ENCODE measurements at places on chromosomes 6 and 20. TPM values are rescaled to one million over a fixed set of nuclear protein-coding genes. Genes with fewer than 3 reads are reported as not detected.

GRCh38 chr6:130293800-130294199 lies 71.0 kb upstream of the SAMD3 start:
- DNase-seq, result peak; percentile 17

C20orf202 gene
- not detected for total RNA-seq

- DNase-seq, result no peak
Measured at GRCh38 chr6:150566486-150566885, 33.2 kb upstream of the PLEKHG1 start.

GRCh38 chr20:25062841-25063240 lies 4.9 kb upstream of the ACSS1 start:
- DNase-seq, result no peak

LHFPL5 gene
- total RNA-seq, result not detected

SLC22A1 gene
- total RNA-seq, result 0.49 TPM

MTHFD1L gene
- 102 TPM for total RNA-seq

DNA sequence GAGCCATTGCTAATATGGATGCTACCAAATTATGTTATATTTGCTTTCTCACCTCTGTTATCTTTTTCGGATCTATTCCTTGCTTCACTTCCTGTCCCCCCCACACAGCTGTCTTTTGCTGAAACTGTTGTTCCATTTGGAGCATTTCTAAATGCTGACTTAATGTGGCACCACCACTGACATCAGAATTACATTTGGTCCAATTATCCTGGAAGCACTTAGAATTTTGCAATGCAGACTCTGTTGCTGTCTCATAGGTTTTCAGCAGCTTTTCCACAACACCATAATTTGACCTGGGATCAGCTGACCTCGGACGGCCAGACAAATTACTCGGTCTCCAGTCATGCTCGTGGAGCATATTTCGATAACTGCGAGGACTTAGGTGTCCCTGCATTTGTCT lies 12.8 kb downstream of the KIAA0408 start:
- DNase-seq, result no peak

- DNase-seq, result no peak
Measured at GRCh38 chr20:4894409-4894808, 106.9 kb downstream of the SLC23A2 start.

DNA sequence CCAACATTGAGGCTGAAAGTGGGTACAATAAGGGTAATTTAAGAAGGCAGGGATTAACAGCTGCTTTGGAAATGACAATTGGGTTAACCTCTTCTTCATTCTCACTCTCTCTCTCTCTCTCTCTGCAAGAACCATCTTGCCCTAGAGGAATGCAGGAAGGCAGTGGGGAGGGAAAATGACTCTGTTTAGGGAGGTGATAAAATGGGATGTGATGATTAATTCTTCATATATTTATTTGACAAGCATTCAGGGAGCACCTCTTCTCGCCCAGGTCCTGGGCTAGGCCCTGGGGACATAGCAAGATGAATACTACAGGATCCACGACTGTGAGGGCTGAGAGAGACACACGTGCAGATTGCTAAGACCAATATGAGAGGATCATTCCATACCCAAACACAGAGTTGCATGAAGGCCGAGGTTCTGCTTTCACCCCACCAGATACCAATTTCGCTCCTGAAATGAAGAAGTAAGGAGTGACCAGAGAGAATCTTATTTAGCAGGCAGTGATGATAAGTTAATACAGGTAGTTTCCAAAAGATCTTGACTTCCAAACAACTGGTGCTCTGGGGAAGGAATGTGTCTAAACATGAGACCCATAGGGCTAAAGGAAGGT lies 13.3 kb upstream of the PTPN1 start:
- DNase-seq, result no peak

DNA sequence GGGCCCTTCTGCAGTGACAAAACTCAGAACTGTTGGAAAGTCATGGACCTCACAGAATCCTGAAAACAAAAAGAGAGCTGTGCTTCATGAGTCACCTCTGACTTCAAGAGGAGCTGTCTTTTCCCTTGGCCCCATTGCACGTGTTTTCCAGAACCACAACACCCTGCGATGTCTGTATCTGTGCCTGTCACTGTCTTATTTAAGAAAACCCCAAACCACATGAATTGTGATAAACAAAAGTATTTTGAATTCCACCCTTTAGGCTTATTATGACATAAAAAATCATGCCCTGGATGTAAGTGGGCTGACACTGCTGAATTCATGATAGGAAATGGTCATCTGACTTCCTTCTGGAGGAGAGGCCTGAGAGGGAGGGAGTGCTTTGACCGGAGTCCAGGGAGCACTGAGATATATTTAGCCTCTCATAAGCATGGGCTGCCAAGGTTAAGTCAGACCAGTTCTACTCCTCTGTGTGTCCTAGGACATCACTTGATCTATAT lies 96.4 kb upstream of the DUSP22 start:
- DNase-seq, result peak; percentile 74

GRCh38 chr20:63027922-63028389 lies 21.2 kb upstream of the BHLHE23 start:
- DNase-seq, result peak; percentile 37

MUC22 gene
- total RNA-seq, result not detected

- no peak for DNase-seq
Measured at GRCh38 chr6:98844244-98845210, 10.2 kb downstream of the POU3F2 start.

LY6G6F gene
- total RNA-seq, result not detected

SCAF8 gene
- 39.8 TPM for total RNA-seq

DTD1 gene
- total RNA-seq, result 60.2 TPM

HFE gene
- 0.37 TPM for total RNA-seq

GRCh38 chr6:3226481-3227362 lies 731 bp downstream of the TUBB2B start:
- no peak for DNase-seq

DNA sequence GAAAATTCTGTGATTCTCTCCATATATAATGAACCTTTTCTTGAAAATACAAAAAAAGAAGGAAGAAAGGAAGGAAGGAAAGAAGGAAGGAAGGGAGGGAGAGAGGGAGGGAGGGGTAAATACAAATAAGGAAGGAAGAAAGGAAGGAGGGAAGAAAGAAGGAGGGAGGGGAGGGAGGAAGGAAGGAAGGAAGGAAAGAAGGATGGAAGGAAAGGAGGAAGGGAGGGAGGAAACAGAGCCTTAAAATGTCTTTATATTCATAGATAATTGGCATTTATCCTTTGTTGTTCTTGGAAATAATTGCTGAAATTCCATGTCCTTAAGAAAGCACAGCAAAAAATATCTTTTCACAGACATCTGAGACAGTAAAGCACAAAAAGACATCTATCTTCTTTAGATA lies 40.3 kb downstream of the SAMD3 start:
- no peak for DNase-seq

DNA sequence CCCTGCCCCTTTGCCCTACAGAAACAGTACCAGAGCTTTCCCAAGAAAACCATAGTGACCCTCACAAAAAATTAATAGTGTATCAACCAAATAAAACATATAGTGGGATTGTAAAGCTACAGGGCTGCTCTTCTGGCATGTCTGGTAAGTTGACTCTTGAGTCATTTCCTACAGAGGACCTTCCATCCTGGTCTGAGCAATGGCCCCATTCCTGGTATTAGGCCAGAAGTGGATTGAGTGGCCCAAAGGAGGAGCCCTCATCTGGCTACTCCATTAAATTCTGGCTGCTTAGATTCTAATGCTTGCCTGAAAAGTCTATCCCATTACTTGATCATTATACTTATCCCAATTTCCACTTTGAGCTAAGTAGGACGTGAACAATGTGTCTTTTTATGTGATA lies 150.9 kb upstream of the HMGN3 start:
- no peak for DNase-seq

PRND gene
- total RNA-seq, result not detected

DNA sequence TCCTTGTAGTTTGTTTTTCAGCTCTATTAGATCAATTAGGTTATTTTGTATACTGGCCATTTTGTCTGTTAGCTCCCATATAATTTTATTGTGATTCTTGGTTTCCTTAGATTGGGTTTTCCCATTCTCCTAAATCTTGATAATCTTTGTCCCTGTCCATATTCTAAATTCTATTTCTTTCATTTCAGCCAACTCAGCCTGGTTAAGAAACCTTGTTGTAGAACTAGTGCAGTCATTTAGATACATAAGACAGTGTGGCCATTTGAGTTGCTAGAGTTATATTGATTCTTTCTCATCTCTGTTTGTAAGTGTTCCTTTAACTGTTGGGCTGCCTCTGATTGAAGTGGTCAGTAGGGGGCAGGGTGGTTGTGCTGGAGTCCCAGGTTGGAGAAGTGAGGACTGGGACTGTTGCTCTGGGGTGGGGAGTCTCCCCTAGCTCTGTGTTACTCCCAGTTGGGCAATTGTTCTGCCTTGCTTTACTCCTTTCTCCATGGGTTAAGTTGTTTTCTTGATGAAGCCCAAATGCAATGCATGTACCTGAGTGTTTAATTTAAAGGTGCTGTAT lies 98.8 kb upstream of the NRN1 start:
- DNase-seq, result no peak

TNFRSF21 gene
- total RNA-seq, result 1.7 TPM

CST2 gene
- not detected for total RNA-seq

- DNase-seq, result no peak
Measured at GRCh38 chr20:23488470-23488869, 2.4 kb upstream of the CST8 start.

RIPOR3 gene
- total RNA-seq, result not detected

DNA sequence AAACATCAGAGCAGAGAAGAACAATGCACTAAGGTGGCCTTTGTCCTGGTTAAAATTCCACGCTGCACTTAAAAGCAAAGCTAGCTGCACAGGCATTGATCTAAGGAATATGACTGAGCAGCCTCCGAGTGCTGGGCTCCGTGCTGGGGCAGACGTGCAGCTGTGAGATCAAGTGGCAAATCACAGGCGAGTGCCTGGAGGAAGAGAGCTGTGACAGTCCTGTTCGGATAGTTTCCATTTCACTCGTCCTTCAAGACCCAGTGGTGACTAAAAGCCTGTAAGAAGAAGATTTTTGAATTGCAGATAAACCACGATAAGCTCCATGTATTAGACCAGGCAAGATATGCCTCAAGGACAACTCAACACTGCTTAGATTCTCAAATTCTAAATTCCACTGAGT lies 247.9 kb downstream of the ANKRD60 start:
- no peak for DNase-seq

HTR1B gene
- total RNA-seq, result not detected

IL20RA gene
- total RNA-seq, result not detected

DNA sequence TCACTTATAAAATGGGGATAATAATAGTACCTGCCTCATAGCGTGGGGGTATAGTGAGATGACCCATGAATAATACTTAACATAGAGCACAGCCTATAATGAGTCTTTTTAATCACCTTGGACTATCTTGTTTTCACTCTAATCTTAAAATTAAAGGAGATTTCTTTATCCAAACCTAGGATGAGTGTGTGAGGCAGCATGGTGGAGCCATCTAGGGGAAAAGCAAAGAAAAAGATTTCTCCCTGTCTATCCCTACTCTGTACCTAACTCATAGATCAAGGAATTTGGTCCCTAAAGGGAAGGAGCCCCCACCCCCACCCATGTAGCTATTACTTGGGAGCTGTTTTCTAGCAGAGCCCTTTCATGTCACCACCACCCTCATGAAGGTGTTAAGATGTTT lies 45.2 kb upstream of the PAK5 start:
- DNase-seq, result no peak

GRCh38 chr6:68144667-68145066 lies 490.4 kb upstream of the ADGRB3 start:
- DNase-seq, result no peak

DOP1A gene
- 9.7 TPM for total RNA-seq

- DNase-seq, result no peak
Measured at GRCh38 chr6:52649536-52650160, 21.3 kb upstream of the TMEM14A start.

- peak; percentile 79 for DNase-seq
Measured at GRCh38 chr6:45156075-45156474, 172.1 kb upstream of the RUNX2 start.

KHDC1L gene
- 0.37 TPM for total RNA-seq

DNA sequence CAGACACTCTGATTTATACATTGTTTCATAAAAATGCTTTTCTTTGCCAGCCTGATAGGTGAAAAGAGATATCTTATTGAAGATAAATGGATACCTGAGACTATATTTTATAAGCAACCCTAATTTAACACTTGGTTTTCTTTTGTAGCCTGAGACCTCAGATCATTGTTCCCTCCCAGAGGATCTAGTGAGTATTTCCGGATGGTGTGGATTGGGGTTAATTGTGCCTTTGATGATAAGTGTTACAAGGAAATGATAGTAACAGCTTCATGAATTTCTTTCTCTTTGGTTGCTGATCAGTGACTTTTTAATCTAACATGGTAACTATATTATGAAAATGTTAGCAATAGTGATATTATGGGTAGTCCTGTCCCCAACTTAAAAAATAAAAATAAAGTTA lies 30.4 kb downstream of the KDM1B start:
- DNase-seq, result no peak

DNA sequence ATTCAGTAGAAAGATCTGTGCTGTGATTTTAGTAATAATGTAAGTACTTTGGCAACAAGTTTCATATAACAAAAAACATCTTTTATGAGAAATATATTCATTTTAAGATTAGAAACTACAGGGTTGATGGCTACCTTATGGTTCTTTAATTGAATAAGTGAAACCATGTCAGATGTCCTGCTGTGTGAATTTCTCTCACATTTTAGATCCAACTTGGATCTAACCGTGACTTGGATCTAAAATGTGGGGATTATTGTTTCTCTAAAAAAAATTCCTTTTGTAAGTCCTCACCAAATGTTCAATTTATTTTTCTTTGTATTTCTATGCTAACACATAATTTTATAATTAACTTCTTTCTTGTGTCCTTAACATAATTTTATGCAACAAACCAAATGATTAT lies 30.4 kb downstream of the ZC2HC1B start:
- DNase-seq, result no peak

GRCh38 chr6:117482240-117483003 lies at the start of gene DCBLD1:
TSS of gene DCBLD1 (plus strand) at chr6:117482674. CDS start at chr6:117482782, 108 bp downstream.
- peak; percentile 61 for DNase-seq

GRCh38 chr6:167094436-167094819 lies 28.5 kb upstream of the CCR6 start:
- no peak for DNase-seq

DNA sequence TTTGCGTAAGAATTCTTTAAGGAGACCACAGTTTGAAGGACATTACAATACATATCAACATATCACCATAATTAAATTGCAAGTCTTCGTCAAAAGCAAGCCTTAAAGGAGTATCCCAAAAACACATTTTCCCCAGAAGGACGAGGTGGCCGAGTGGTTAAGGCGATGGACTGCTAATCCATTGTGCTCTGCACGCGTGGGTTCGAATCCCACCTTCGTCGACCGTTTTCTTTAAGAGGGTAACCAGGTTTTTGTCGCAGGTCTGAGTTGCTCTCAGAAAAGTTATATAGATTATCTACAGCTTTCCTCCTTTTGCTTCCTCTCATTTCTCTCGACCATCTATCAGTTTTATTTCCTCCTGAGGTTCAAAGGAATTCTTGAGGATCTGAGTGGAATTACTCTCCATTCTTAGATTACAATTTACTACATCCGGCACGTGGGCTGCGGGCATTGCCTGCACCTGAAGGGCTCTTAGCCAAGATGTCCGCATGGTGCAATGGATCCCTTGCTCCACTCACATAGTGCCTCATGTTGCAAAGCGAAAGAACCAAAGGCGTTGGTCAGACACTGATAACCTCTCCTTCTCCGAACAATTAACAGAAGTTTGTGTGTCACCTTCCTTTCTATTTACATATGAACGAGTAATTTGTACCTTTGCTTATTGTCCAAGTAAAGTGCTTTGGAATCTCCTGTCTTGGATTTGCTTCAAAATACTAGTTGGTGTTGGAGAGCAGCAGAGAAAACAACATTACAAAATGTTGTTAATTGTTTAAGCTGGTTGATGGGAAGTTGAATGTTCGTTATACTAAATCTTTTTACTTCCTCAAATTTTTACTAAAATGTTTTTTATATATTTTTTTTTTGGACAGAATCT lies 14.0 kb downstream of the POM121L2 start:
- DNase-seq, result no peak

- no peak for DNase-seq
Measured at GRCh38 chr20:12596863-12597262, 411.9 kb upstream of the SPTLC3 start.

All from CD8-positive, alpha-beta memory T cell (primary cell).